Activated CD8-positive, alpha-beta memory T cell treated with anti-CD3 and anti-CD28 coated beads for 48 hours (primary cell): ENCODE measurements at places on chromosomes 4 and X.

DNA sequence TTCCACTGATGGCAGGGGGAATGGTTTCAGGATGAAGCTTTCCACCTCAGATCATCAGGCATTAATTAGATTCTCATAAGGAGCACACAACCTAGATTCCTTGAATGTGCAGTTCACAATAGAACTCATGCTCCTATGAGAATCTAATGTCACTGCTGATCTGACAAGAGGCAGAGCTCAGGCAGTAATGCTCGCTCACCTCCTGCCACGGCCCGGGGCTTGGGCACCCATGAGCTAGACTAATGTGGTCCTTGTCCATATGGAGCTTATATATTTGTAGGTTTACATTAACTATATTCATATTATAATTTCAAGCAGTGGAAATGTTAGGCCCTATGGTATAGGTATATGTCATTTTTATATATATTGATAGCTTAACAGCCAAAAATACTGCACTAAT, 24.4 kb downstream of the SLC9B2 start:
- no peak for DNase-seq

DNA sequence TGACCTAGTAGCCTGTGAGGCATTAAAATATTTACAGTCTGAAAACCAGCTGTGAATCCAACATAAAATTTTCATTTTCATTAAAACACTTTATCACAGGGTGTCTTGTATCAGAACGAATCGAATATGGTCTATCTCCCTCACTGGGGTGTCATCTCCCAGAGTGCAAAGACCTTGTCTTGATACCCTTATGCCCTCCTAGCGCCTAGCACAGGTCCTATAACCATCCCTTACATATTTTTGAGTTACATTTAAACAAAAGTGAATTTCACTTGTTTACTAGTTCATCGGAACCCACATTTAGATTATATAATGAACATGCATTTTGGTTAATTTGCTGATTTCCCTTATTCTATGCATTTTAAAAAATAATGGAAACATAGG, 14.0 kb downstream of the DIPK2B start:
- DNase-seq = no peak

- no peak for DNase-seq
These were observed 69.2 kb downstream of the NOCT start for GRCh38 chr4:139084804-139085093.

- DNase-seq = no peak
These were observed 538.1 kb downstream of the PPP4R3C start for GRCh38 chrX:26925088-26925487.
